IPS DF 6.9 (cell line): ENCODE measurements at places on chromosomes 16 and 17.

DNA sequence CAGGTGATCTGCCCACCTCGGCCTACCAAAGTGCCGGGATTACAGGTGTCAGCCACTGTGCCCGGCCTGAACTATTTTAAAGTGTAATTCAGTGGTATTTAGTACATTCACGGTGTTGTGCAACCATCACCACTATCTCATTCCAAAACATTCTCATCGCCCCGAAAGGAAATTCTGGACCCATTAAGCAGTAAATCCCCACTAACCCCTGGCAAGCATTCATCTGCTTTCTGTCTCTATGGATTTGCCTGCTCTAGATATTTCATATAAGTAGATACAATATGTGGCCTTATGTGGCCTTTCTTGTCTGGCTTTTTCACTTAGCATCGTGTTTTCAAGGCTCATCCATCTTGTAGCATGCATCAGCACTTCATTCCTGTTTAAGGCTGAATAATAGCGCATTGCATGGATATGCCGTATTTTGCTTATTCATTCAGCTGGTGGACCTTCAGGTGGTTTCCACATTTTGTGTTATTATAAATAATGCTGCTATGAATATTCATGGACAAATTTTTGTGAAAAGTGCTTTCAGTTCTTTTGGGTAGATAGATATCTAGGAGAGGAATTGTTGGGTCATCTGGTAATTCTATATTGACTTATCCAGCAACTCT is 8.4 kb upstream of the HERPUD1 start:
- DNase-seq = no peak

- no peak for DNase-seq
Measured at GRCh38 chr16:66623755-66624154, 19.3 kb downstream of the CMTM3 start.

DNA sequence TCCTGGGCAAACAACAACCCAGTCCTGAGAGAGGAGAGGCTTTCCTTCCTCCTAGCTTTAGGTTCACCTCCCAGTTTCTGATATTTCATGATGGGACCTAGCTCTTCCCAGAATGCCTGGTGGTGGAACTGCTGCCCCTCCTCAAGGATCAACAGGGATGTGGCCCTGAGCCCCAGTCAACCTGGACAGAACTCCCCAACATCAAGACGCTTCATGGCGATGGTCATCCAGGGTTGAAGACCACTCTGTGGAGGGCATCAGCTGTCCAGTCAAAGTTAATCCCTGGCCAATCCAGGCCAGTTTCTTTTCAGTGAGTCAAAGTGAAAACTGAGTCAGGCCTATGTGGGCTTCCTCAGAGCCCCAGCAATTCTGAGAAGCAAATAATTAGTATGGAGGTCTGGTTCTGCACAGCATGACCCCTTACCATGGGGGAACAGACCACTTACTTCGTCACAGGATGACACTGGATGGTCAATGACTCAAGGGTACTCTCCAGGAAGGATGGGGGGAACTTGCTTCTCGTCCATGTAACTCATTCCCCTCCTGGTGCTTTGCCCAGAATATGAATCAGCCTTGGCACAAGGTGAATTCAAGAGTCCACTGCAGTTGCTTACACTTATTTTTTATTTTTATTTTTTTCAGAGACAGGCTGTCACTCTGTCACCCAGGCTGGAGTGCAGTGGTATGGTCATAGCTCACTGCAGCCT is 14.7 kb upstream of the XYLT2 start:
- DNase-seq = no peak

DNA sequence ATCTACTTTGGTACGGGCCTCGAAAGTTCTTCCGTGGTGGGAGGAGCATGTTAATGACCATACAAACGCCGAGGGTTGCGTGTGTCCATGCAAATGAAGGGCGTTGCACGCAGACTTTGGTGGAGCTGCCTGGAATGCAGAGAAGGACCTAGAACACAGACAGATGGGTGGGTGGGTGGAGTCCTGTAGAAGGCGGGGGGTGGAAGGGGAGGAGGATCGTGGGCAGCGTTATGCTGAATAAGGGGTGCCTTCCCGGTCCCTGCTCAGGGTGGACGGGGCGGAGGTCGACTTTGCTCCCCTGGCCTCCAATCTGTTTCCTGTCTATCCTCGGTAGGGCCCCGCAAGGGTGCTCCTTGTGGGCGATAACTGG is 795 bp upstream of the PAQR4 start:
- DNase-seq = no peak

DNA sequence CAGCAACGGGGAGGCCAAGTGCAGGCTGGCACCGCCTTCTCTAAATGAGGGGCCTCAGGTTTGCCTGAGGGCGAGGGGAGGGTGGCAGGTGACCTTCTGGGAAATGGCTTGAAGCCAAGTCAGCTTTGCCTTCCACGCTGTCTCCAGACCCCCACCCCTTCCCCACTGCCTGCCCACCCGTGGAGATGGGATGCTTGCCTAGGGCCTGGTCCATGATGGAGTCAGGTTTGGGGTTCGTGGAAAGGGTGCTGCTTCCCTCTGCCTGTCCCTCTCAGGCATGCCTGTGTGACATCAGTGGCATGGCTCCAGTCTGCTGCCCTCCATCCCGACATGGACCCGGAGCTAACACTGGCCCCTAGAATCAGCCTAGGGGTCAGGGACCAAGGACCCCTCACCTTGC is 18.5 kb downstream of the NGFR start:
- DNase-seq = no peak

- DNase-seq = no peak
Measured at GRCh38 chr17:39852239-39852638, 11.9 kb downstream of the IKZF3 start.

GRCh38 chr16:88988980-88989811 is 12.2 kb upstream of the CBFA2T3 start:
- no peak for DNase-seq
